ENCODE measurements at places on chromosomes 11 and 22.

DNA sequence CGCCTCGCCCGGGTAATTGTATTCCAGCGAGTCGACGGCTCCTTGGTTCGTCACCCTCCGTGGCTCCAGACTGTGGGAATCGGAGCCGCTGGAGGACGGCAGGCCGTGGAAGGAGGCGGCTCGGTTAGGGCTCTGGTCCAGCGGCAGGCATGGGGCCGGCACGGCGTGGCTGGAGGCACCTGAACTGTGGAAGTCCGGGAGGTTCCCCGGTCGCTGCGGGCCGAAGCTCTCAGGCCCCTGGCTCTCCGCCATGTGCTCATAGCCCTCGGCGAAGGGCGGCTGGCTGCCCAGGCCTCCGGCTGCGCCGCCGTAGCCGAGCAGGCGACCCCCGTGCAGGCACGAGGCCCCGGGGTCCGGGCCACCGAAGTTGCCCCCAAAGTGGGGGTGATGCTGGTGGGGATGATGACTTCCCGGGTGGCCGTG is 1.7 kb downstream of the MN1 start:
- DNase-seq: no peak

- DNase-seq: no peak
Observed at GRCh38 chr11:13015753-13016152, 6.6 kb downstream of the RASSF10 start.

- no peak for DNase-seq
Observed at GRCh38 chr11:120330045-120330444, 4.9 kb downstream of the TLCD5 start.

- no peak for DNase-seq
Observed at GRCh38 chr22:31532060-31532459, 35.7 kb downstream of the SFI1 start.

- DNase-seq: peak; percentile 60
Observed at GRCh38 chr22:29128891-29129807, 56.3 kb downstream of the KREMEN1 start.

- DNase-seq: no peak
Observed at GRCh38 chr11:125227151-125227550, 62.6 kb downstream of the PKNOX2 start.

DNA sequence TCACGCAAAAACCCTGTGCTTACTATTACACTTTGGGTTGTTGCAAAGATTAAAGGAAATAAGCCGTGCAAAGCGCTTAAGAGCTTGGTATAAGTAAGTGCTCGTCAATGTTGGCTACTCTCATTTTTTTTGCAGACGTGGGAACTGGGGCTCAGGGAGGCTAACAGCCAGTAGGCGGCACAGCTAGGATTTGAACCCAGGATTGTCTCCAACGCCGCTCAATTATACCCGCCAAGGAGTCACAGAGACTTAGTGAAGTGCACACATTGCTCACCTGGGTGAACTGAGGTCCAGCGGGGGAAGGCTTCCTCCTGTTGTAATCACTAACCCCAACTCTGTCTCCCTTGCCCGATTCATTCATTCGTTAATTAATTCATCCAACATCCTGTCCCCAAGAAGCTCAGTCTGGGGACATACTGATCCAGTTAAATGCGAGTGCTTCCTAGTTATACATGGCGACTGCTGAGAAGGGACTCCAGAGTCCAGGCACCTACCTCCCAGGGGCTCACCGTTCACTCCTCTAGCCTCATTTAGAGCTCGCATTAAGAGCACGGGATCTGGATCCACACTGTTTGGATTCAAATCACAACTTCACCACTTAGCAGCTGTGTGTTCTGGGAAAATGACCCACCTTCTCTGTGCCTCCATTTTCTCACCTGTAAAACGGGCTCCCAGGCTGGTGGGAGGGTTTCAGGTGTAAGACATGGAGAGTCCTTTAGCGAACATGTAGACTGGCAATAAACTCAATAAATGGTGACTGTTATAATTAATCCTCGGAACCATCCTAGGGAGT is 838 bp upstream of the MTFP1 start:
- no peak for DNase-seq

DNA sequence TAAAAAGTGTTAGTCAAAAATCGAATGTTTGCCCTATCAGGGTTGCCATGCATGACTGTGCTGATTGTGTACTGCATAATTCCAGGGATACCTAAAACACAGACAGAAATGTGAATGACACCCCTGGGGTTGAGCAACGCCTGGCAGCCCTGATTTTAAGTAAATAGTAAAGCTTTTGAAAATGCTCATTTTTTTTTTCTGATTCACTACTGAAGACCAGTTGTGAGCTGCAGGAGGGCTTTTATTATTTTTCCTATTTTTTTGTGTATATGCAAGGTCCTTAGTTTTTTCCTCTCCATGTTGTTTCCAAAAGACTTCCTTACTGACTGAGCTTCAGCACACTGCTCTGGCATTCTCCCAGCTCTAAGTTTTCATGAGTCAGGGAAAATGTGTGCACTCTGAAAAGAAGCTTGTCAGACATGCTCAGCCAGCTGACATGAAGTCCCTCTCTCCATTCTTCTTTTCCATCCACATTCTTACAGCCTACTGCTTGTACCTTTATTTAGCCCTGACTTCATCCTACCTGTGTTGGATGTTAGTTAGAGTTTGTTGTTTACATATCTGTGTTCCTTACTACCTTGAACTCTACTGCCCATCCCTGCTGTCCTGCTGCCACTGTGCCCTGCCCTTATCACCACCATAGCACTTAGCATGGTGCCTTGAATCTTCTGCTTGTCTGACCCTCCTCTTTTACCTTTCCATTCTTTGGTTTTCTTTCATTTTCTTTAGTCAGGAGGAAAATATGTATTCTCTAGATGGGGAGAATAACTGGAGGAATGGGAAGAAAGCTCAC is 79.5 kb downstream of the HORMAD2 start:
- DNase-seq: no peak

- DNase-seq: no peak
Observed at GRCh38 chr11:131064373-131064991, 148.2 kb upstream of the SNX19 start.

- peak; percentile 47 for DNase-seq
Observed at GRCh38 chr11:119373921-119374631, 7.4 kb downstream of the USP2 start.

DNA sequence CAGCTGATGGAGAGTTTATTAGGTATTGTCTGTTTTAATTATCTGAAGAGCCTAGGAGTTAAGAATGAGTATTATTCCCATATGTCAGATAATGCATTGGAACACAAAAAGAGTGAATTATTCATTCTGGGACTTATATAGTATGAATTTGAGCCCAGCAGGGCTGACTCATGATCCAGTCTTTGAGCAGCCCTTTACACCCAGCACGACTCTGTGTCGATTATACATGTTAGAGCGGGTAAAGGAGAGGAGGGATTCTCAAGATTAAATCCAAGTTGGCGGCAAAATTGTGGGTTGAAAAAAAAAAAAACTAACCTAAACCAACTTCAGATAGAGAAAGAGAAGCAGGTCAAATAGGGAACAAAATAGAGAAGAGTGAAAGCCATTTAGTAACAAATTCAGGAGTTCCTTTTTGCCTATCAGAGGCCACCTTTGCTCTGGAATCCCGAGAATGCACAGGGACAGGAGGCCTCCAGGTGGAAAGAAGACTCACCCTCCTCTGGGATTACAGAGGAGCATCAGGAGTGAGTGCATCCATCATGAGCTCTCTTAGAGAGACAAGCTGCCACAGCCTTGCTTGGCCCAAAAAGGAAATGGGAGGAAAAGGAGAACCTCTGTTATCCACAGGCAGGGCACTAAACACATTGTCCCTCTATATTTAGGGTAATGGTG is 3.1 kb downstream of the MRGPRX1 start:
- DNase-seq: no peak

- no peak for DNase-seq
Observed at GRCh38 chr11:16953663-16954062, 60.6 kb downstream of the PLEKHA7 start.

DNA sequence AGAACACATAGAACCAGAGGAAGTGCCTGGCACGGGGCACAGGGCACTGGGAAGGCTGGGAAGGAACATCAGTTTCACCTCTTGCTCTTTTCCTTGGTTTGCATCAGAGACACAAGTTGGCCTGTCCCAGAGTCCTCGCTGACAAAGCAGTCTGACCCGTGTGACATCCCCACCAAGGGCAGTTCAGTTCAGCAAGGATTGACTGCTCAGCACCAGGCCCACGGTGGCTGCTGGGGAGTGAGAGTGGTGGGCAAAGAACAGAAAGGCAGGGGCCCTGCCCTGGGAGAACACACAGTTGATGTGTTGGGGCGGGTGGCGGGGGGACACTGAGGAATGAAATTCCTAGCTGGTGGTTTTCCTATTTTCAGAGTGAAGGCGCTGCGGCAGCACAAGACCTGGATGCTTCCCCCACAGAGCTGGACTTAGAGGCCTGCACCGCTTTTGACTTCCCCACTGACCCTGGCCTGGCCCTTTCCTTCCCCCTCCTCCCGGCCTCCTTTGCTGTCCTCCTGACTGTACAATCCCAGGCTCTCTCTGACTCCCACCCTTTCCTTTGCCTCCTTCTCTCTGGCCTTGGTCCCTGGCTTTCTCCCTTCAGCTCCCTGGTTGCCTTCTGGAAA is 2.2 kb upstream of the TMPRSS13 start:
- DNase-seq: no peak

- no peak for DNase-seq
Observed at GRCh38 chr11:44171518-44171917, 76.0 kb downstream of the EXT2 start.

DNA sequence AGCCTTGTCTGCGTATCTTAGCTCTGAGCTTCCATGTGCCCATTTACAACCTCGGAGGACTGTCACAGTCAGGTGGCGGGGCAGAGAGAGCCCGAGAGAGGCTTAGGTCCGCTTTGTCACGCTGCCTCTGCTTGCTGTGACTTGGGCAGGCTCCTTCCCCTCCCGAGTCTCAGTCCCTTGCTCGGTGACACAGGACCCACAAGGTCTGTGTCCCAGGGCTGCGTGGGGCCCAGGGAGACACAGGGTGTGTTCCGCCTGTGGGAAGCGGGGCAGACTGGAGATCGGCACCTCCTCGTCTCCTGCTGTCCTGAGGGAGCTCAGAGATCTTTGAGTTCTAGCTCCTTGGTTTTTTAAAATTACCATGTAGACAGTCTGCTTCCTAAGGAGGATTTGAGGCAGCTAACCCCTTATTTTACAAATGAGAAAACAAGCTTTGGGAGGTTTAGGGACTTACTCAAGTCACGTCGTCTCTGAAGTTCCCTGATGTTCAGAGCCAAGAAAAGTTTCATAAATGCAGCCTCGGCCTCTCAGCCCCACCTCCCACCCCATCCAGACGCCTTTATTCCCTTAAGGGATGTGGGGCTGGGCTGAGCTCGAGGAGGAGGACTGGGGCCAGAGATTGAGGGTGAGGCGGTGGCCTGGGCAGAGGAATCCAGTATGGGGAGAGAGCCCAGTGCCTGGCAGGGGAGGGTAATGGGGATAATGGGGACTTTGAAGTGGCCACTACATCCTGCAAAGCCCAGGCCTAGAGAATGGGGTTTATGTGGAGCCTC is 103.6 kb downstream of the NECTIN1 start:
- DNase-seq: no peak

- DNase-seq: no peak
Observed at GRCh38 chr11:131897956-131898355, 527.5 kb downstream of the NTM start.

- no peak for DNase-seq
Observed at GRCh38 chr11:132588366-132588765, 943.9 kb downstream of the OPCML start.

- no peak for DNase-seq
Observed at GRCh38 chr22:37503850-37504249, 15.4 kb downstream of the CARD10 start.

DNA sequence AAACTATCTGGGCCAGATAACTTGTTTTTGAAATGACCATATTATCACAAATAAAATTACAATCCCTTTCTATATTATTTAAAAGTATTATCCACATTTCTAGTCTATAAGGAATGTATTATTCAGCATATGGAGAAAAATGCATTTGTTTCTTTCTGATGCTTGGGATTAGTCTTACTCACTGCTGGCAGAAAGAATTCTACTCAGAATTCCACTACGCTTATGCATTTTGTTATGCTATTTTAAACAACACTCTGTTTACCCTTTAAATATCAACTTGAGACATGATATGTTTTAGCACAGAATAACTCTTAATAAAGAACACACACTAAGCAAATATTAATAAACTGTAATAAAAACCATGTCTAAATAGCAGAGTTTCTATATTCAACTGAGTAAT is 77.6 kb upstream of the ANO3 start:
- DNase-seq: no peak

DNA sequence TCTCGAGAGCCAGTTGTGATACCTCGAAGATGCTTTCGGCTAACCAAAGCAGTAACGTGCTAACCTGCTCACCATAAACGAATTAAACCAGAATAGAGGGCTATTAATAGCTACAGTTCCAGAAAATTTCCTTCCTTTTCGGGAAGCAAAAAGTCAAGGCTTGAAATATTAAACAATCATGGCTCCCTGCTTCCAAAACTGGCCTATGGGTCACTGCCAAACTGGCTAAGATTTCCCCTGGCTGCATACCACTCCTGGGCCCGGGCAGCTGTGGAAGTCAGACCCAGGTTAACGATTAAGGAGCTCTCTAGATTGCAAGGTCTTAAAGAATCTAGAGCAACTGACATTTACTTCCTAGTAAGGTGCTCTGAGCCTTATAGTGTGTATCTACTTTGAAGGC is 1.7 kb downstream of the AMOTL1 start:
- no peak for DNase-seq

GRCh38 chr11:125941267-125941618 is 4.6 kb upstream of the VSIG10L2 start:
- DNase-seq: peak; percentile 44

GRCh38 chr11:35662061-35662648 is 420 bp upstream of the TRIM44 start:
- DNase-seq: no peak

DNA sequence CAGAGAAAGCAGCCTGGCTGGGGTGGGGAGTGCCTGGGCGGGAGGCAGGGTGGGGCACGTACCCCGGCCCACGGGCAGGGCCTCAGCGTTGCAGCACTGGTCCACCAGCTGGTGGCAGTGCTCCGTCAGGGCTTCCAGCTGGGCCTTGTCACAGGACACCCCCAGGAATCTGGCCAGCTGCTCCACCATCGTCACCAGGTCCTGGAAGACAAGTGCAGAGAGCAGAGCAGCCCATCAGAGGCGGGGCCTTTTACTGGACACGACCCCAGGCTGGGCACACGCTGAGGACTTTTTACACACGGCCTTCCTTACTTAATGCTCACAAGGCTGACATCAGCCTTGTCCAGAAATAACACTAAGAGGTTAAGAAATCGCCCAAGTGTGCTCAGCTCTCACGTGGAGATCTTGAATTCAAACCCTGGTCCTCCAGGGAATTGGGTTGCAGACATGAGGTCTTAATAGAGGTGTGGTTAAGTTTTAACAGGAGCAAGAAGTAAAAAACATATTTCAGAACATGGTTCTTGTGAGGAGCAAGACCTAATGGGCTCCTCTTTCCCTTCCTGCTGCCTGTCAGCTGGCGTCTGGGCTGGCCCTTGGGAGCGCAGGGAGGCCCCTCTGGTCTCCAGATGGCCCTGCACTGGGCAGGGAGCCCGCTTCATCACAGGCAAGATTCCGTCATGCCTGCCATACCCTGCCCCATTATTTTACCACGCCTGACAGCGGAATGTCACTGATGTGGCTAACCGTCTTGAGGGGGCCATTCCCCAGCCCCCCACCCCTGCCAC is 17.1 kb upstream of the EFCAB6 start:
- DNase-seq: no peak

All from NCI-H510A (cell line).